Stimulated activated CD8-positive, alpha-beta memory T cell treated with anti-CD3 and anti-CD28 coated beads, Interleukin-7, amount 100 ng/mL, for 24 hours (primary cell): ENCODE measurements at places on chromosomes 5 and 9.

- DNase-seq = no peak
These were observed 14.3 kb upstream of the GABRP start for GRCh38 chr5:170769246-170769645.

DNA sequence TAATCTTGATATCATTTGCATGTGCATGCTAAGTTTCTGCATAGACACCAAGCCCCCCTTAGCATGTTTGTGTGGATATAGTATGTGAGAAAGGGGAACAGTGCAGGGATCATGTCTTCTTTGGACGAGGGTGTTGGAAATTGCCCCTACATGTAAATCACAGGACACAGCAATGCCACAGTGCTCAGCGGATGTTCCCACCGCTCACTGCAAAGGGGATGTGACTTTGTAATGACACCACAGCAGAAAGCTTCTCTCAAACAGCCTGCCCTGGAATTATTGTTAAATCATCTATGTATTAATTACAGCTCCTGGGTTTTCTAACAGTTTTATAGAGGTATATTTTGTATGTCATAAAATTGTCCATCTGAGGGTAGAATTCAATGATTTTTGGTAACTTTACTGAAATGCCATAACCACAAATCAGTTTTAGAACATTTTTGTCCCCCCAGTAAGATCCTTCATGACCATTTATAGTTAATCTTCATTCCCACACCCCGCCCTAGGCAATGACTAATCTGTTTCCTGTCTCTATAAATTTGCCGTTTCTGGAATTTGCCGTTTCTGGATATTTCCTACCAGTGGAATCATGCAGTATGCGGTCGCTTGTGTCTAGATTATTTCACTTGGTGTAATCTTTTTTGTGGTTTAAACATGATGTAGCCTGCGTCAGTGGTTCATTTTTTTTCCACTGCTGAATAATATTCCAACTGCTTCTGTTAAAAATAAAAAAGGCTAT lies 648.5 kb upstream of the WWC1 start:
- no peak for DNase-seq

GRCh38 chr9:108911820-108912219 lies 22.1 kb downstream of the ELP1 start:
- no peak for DNase-seq

DNA sequence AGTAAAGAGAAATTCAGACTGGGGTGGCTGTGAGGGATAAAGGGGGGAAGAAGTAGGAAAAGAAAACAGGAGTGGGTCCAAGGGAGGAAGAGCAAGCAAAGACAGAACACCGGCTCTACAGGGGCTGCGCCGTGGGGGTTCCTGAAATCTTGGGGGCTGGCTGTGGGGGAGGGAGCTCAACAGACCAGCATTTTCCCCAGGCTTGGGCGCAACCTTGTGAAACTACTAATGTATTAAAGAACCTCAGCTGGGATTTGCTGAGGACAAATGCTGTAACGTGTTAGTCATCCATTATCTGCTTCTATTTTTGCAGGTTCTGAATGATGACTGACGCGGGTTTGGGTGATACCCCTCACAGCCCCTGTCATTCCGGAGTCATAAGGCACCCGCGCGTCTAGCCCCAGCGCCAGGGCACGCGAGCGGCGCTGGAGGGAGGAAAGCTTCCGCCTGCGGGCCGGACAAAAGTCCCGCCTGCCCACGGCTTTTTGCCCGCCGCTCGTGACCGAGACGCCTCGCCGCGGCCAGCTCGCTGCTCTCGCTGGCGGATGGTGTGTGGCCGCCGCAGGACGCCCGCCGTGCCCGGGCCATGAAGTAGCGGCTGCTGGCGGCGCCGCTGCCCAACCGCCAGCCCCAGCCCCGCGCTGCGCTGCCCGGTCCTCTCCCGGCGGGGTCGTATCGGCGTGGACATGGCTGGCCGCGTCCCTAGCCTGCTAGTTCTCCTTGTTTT lies 110.6 kb downstream of the PAM start:
- peak; percentile 20 for DNase-seq

- no peak for DNase-seq
These were observed 60.7 kb downstream of the SLC24A2 start for GRCh38 chr9:19728101-19728500.
